Hypothalamus (tissue), 51 donors: ENCODE measurements at places on chromosomes 3 and 15.

GRCh38 chr15:35784745-35785144, 238.8 kb upstream of the DPH6 start:
- no peak for DNase-seq

DNA sequence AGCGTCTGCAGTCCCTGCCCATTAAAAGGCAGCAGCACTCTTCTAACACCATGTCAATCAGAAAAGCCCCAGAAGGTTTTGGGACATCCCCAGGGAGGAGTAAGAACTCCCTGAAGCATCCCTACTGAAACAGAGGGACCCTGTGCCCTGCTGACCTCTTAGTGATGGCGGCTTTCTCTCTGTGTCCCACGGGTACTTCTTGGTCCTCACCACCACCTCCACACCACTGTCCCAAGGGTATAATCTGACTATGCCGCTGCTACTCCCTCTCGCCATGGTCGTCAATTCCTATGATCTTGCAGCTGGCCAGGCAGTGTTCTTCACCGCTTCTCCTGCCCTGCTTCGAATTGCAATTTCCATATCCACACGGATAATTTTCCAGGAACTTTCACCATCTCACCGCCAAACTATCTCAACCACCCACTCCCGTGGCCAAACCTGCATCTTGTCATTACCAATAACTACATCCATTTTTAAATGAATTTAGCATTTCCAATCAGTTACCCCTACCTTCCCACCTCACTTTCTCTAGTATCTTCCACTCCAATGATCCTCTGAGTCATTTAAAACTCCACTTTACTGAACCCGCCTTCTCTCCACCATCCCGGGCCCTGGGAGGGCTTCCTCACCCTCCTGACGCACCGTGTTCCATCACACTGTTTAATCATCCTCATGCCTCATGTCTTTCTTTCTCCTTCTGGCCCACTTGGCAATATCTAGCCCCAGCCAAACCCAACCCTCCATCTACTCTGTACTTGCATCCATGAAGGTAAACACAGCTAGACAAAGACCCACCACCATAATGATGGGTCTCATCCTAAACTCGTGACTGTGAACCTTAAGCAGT, 23.7 kb downstream of the PRR23E start:
- DNase-seq: no peak

GRCh38 chr3:173920386-173920785, 522.8 kb downstream of the NLGN1 start:
- no peak for DNase-seq

GRCh38 chr3:8882171-8882593, 81.1 kb downstream of the RAD18 start:
- no peak for DNase-seq

DNA sequence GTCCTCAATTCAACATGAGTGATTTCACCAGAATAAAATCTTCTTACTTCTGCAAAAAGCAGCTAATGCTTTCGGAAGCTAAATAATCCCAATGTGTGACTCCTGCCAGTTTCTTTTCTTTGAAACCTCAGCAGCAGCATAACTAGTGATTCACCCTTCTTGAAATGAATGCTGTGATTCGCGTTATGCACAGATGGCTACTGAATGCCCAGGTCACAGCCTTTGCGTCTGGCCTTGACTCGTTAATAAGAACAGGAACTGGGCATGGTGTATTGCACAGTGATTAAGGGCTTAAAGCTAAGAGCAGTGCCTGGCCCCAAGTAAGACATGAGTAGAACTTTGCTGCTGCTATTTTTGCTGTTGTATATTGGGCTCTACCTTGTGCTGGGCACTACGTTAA, 19.0 kb downstream of the CGNL1 start:
- peak; percentile 47 for DNase-seq

DNA sequence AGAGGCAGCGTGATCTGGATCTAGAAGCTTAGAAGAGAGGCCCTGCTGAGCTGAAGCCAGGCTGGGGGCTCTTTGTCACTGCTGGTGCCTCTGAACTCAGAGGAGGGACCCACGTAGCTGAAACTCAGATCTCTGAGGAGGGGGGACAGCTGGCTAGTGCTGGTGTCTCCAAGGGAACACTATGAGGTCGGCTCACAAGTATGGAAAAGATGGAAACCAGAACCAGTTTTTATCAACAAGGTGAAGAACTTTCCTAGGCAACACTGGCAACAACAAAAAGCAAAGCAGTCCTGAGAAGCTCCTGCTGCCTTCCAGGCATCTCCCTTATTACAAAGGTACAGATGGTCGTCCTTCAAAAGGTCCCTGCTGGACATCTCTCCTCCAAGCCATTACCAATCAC, 27.0 kb upstream of the FSTL1 start:
- no peak for DNase-seq

DNA sequence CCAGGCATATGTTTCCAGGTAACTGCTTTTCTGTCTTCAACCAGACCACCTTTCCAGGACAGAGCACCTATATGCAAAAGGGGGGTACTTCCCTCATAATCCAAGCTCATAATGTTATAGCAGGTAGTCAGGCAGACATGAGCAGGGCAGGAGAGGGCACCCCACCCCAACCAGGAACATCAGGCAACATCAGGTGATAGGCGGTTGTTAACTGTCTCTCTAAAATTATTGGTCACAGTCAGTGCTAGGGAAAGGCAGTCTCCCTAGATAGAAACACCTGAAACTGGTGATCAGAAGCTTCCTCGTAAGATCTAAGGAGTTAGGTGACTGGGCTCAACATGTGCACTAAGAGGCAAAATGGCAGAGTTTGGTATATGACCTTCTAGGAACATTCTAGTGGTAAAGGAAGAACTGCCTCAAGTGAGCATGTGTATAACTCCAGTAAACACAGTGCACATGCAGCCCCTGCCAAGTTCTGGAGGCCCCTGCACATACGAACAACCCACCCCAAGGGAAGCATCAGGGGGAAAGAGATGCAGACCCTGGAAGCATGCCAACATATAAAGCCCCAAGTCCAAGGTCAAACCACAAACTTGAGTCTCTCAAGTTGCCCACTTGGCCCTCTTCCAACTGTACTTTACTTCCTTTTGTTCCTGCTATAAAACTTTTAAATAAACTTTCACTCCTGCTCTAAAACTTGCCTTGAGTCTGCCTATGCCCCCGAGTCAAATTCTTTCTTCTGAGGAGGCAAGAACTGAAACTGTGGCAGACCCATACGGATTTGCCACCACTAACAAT, 270.9 kb downstream of the ULK4 start:
- no peak for DNase-seq

GRCh38 chr15:44722011-44722410, 10.7 kb downstream of the B2M start:
- no peak for DNase-seq

GRCh38 chr3:119700269-119700919, 2.4 kb upstream of the CFAP91 start:
- no peak for DNase-seq
